ENCODE measurements at places on chromosomes 7 and 10. TPM values are rescaled to one million over a fixed set of nuclear protein-coding genes. Genes with fewer than 3 reads are reported as not detected.

The RBP3 gene
- polyA plus RNA-seq: not detected

The CDH23 gene
- polyA plus RNA-seq: 0.08 TPM

The TEX47 gene
- not detected for polyA plus RNA-seq

The HOXA6 gene
- 3.5 TPM for polyA plus RNA-seq

The SPDYE2B gene
- 0.20 TPM for polyA plus RNA-seq

The AASS gene
- polyA plus RNA-seq: 5.8 TPM

The ZNF735 gene
- not detected for polyA plus RNA-seq

DNA sequence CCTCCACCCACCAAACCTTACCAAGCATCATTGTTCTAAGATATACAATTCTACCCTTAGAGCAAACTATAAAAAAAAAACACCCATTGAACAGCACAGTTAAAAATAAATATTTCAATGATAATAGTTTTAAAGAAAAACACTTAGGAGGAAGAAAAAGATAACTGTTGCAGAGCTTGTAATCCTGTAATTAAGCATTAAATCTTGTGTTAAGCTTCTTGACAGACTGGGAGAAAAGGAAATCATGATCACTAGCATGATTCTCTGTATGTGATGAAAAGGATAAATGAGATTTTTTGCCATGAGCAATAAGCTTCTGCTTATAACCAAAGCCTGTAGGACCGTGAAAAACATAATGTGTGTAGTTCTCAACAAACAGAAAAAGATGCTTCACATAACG is 289.8 kb downstream of the CACNA2D1 start:
- no peaks in the 10 kb centered on the region for H3K4me1 ChIP-seq
- H3K36me3 ChIP-seq: no peaks in the 10 kb centered on the region
- no peaks in the 10 kb centered on the region for H3K27me3 ChIP-seq
- no peak for DNase-seq

DNA sequence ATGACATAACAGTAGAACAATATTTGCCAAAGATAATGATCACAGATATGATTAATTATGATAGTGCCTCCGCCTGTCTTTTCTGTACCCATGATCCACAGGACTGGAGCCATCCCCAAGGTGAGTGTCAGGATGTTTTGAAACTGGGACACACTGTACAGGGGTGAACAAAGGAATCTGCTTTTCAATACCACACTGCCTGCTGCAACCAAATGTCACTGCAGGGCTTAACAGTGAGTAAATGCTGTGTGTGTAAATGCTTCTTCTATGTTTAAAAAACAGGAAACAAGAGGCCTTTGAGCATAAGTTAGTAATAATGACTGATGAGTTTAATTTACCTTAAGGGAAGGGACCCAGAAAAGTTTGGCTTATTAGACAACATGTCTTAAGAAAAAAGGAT is 65.2 kb downstream of the HBP1 start:
- peaks cover 17% of the 10 kb centered on the region for H3K4me1 ChIP-seq
- H3K27me3 ChIP-seq: no peaks in the 10 kb centered on the region
- DNase-seq: no peak
- H3K4me3 ChIP-seq: no peak overlapping the region
- H3K27ac ChIP-seq: no peak overlapping the region

GRCh38 chr10:63887023-63887589 is 365.9 kb downstream of the REEP3 start:
- DNase-seq: no peak
- no peaks in the 10 kb centered on the region for H3K4me1 ChIP-seq
- H3K27me3 ChIP-seq: no peaks in the 10 kb centered on the region
- no peak overlapping the region for H3K27ac ChIP-seq
- no peaks in the 10 kb centered on the region for H3K36me3 ChIP-seq
- no peak overlapping the region for H3K4me3 ChIP-seq

GRCh38 chr10:76082232-76082631 is 650.8 kb downstream of the LRMDA start:
- H3K27ac ChIP-seq: no peak overlapping the region
- no peak overlapping the region for H3K4me3 ChIP-seq
- no peaks in the 10 kb centered on the region for H3K27me3 ChIP-seq
- peaks cover 14% of the 10 kb centered on the region for H3K4me1 ChIP-seq
- peak; percentile 38 for DNase-seq

- no peak for DNase-seq
- peaks cover 5% of the 10 kb centered on the region for H3K27me3 ChIP-seq
- no peak overlapping the region for H3K27ac ChIP-seq
- no peaks in the 10 kb centered on the region for H3K36me3 ChIP-seq
- no peaks in the 10 kb centered on the region for H3K4me1 ChIP-seq
These were observed 137.6 kb downstream of the TSPAN12 start for GRCh38 chr7:120720317-120720716.

DNA sequence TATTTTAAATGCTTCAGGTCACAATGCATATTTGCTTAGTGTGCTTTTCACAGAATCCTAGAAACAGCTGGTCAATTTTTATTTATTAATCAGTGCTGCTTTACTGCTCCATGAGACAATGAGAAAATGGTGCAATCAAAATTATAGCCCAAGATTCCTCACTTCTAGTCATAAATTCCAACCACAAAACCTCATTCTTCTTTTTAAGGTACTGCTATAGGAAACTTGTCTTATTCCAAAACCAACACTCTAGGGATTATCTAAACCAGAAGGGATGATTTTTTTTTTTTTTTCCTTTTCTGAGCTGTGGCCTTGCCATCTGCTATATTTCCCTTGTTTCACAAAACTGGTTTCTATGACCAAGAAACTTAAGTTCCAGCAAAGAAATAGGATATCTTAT is 64.0 kb upstream of the SEMA3A start:
- peak; percentile 84 for DNase-seq
- H3K4me1 ChIP-seq: peaks cover 15% of the 10 kb centered on the region
- no peak overlapping the region for H3K4me3 ChIP-seq
- no peaks in the 10 kb centered on the region for H3K27me3 ChIP-seq
- H3K27ac ChIP-seq: no peak overlapping the region

DNA sequence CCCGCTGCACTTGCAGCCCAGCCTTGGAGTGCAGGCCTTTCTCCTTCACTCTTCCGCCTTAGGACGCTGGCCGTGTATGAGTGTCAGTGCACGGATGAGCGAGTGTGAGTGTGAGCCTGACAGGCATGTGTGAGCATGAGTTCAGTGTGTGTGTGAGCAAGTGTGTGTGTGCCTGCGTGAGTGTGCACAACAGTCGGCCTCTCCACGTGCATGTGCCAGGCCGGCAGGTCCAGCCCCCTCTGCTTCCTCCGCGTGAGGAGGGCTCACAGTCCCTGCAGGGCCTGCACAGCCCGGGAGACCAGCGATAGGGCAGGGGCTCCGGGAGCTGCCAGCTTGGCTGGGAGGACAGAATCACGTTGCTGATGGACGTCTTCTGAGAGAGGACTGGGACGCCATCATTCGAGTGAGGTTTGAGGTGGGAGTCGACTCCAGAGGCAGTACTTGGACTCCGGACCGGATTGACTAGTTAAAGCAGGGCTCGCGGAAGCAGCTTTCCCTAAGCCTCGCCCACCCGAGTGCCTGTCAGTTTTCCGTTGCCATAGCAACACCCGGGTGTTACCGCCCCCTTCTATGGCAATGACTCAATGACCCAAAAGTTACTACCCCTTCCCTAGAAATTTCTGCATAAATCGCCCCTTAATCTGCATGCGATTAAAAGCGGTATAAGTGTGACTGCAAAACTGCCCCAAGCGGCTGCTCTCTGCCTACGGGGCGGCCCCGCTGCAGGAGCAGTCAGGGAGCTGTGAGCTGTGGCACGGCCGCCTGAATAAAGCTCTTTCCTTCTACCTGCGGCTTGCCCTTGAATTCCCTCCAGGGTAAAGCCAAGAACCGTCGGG is 19.6 kb upstream of the CFAP46 start:
- peak overlapping the region; percentile 93 for H3K4me3 ChIP-seq
- no peaks in the 10 kb centered on the region for H3K36me3 ChIP-seq
- H3K4me1 ChIP-seq: peaks cover 5% of the 10 kb centered on the region
- DNase-seq: peak; percentile 91

GRCh38 chr10:131852823-131853609 is 47.8 kb upstream of the PPP2R2D start:
- H3K36me3 ChIP-seq: no peaks in the 10 kb centered on the region
- no peaks in the 10 kb centered on the region for H3K4me1 ChIP-seq
- DNase-seq: no peak
- H3K27me3 ChIP-seq: no peaks in the 10 kb centered on the region

- no peaks in the 10 kb centered on the region for H3K36me3 ChIP-seq
- H3K4me3 ChIP-seq: peak overlapping the region; percentile 69
- H3K27ac ChIP-seq: peak overlapping the region; percentile 88
- peaks cover 24% of the 10 kb centered on the region for H3K4me1 ChIP-seq
- H3K27me3 ChIP-seq: no peaks in the 10 kb centered on the region
These were observed 216.7 kb downstream of the ADAM12 start for GRCh38 chr10:126171555-126171954.

- peak; percentile 13 for DNase-seq
- H3K36me3 ChIP-seq: no peaks in the 10 kb centered on the region
- H3K4me3 ChIP-seq: no peak overlapping the region
- H3K27me3 ChIP-seq: peaks cover 17% of the 10 kb centered on the region
- H3K27ac ChIP-seq: no peak overlapping the region
These were observed 169.5 kb upstream of the LYZL1 start for GRCh38 chr10:29119374-29119773.

GRCh38 chr10:102435133-102435497 is 2.7 kb upstream of the CUEDC2 start:
- H3K27me3 ChIP-seq: no peaks in the 10 kb centered on the region
- DNase-seq: peak; percentile 30
- peak overlapping the region; percentile 66 for H3K4me3 ChIP-seq
- peak overlapping the region; percentile 62 for H3K27ac ChIP-seq
- H3K36me3 ChIP-seq: no peaks in the 10 kb centered on the region

DNA sequence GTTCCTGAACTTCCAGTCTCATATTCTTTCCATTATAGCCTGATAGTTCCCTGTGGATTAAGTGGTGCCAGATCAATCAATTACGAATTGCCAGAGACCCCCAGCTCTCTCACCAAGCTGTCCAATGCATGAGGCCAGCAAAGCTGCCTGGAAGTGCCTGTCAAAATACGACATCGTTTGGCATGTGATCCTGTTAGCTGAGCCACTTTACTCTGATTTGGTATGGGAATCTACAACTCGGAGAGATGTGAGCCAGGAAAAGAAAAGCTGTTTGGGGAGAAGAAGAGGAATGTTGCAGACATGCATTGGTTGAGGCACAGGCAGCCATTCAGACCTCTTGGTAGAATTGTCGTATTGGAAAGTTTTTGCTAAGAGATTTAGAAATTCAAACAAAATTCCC is 3.9 kb downstream of the SNX10 start:
- no peaks in the 10 kb centered on the region for H3K4me1 ChIP-seq
- no peak overlapping the region for H3K4me3 ChIP-seq
- H3K27me3 ChIP-seq: no peaks in the 10 kb centered on the region
- no peak overlapping the region for H3K27ac ChIP-seq
- DNase-seq: no peak

DNA sequence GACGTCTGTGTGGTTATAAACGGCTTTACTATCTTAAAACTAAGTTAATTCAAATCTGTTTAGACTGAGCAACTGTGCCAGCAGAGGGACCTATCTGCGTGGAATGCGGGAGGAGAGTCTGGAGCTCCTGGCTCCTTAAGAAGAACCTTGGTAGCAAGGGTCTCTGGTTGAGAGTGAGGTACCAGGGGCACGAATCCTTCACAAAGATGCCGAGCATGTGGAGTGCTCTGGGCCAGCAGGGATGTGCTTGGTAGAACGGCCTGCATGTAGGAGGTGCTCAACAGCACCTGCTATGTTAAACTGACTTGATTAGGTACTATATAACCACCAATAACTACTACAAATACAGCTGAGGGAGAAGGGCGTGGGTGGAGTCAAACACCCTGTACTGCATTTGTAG is 102.6 kb downstream of the VIPR2 start:
- H3K4me1 ChIP-seq: no peaks in the 10 kb centered on the region
- no peak overlapping the region for H3K27ac ChIP-seq
- no peak for DNase-seq
- no peaks in the 10 kb centered on the region for H3K27me3 ChIP-seq

- H3K36me3 ChIP-seq: no peaks in the 10 kb centered on the region
- DNase-seq: no peak
- H3K27ac ChIP-seq: no peak overlapping the region
- peaks cover 7% of the 10 kb centered on the region for H3K4me1 ChIP-seq
- no peak overlapping the region for H3K4me3 ChIP-seq
These were observed 43.3 kb upstream of the ELN start for GRCh38 chr7:73984481-73985205.

DNA sequence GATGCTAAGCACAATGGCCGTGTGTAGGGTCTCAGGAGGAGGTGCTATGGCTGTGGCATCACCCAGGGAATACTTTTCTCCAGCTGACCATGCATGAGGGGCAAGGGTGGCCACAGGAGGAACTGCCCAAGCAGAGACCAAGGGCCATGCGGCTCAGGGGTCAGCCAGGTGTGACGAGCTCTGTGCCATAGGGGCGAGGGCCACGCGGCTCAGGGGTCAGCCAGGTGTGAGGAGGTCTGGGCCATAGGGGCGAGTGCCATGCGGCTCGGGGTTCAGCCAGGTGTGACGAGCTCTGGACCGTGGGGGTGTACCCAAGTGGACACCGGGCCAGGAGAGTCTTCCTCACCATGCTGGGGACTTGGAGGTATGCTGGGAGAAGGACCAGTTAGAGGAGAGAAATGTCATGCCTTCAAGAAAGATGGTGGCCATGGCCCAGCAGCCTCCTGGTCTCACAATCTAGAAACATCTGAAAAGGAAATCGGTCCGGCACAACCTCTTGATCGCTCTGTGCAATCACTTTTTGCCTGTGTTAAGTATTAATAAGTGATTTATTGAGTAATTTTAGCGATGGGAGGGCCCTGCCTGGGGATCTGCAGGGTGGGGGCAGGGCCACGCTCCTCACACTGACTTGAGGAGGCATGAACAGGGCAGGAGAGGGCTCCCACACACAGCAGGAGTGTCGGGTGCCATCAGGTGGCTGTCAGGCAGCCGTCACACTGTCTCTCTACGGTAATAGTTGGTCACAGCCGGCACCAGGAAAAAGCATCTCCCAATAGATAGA is 265.0 kb downstream of the ADARB2 start:
- H3K27ac ChIP-seq: no peak overlapping the region
- no peaks in the 10 kb centered on the region for H3K4me1 ChIP-seq
- no peak overlapping the region for H3K4me3 ChIP-seq
- DNase-seq: no peak
- no peaks in the 10 kb centered on the region for H3K27me3 ChIP-seq

DNA sequence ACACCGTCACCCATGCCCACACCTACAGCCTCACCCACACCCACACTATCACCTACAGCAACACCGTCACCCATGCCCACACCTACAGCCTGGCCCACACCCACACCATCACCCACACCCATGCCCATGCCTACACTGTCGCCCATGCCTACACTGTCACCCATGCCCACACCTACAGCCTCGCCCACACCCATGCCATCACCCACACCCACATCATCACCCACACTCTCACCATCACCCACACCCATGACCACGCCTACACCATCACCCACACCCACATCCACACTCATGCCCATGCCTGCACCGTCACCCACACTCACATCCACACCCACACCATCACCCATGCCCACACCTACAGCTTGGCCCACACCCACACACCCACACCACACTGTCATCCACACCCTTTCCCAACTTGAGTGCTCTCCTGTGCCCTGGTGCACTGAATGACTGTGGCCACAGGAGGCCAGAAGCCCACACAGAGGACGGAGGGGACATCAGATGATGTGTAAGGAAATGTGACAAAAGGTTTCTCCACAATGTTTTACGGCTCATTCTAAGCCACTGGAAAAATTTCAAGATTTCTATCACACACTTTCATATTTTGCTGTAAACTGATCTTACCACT is 153.3 kb downstream of the WDR37 start:
- no peak overlapping the region for H3K27ac ChIP-seq
- no peak for DNase-seq
- H3K27me3 ChIP-seq: no peaks in the 10 kb centered on the region
- no peaks in the 10 kb centered on the region for H3K36me3 ChIP-seq

GRCh38 chr10:28374036-28374435 is 71.2 kb upstream of the MPP7 start:
- no peak overlapping the region for H3K4me3 ChIP-seq
- H3K27me3 ChIP-seq: peaks cover 14% of the 10 kb centered on the region
- no peak overlapping the region for H3K27ac ChIP-seq
- H3K4me1 ChIP-seq: no peaks in the 10 kb centered on the region
- DNase-seq: no peak

Measured in GM23248 (cell line).